Stimulated activated memory B cell treated with anti-CD40 and anti-IgM and Interleukin-4, amounts not matched to agents 10 μg/mL and 1 μg/mL and 100 μg/mL, for 72 hours (primary cell): ENCODE measurements at places on chromosomes 16 and 17.

DNA sequence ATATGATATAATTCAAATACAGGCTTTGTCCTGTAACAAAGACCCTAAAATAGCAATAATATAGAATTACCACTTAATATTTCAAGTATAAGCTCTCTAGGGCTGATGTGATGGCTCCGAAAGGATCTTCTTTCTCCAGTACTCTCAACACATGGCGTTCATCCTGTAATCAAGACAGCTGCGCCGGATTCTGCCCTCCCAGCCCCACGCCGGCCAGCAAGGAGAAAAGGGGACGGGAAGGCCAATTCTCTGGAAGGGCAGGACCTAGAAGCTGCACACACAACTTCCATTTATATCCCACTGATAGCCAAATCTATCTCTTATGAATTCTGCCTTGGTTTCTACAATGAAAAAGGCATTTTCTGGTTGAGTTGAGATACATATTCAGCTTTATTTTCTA is 32.0 kb downstream of the CCDC182 start:
- no peak for ATAC-seq

DNA sequence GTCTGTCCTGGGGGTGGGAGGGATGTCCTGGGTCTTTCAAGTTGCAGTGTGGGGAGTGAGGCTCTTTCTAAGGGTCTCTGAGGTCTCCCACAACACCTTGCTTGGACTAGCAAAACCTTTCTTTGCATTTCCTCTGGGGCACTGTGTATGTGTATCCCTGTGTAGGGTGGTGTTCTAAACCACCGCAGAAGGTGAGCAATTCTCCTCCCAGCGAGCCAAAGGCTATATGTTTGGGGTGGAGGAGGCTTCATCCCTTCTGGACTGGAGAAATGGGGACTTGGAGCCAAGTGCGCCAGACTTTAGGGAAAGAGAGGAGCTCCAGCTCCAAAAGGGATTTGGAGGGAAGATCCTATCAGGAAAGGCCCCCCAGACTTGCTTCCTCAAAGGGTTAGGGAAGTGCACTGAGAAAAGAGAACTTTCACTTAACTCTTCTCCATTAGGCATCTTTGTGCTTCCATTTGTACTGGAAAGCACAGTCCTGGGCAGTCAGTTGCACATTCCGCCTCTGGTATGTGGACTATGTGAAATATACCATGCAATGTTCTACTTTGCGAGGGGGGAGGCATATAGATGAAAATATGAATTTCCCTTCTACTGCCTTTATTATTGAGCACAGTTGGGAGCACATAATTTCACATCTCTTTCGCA is 18.9 kb upstream of the HOXB9 start:
- ATAC-seq: no peak

GRCh38 chr16:84672276-84673202 is 24.2 kb downstream of the KLHL36 start:
- peak; percentile 81 for ATAC-seq

GRCh38 chr17:60154616-60155426 is 5.0 kb downstream of the CA4 start:
- no peak for ATAC-seq

GRCh38 chr17:61131585-61131984 is 268.1 kb upstream of the TBX2 start:
- ATAC-seq: no peak
